GF-D8 (cell line): ENCODE measurements at places on chromosomes 11 and 22.
A peak's percentile ranks its signal among the peaks of the same experiment; 100 is the strongest.

DNA sequence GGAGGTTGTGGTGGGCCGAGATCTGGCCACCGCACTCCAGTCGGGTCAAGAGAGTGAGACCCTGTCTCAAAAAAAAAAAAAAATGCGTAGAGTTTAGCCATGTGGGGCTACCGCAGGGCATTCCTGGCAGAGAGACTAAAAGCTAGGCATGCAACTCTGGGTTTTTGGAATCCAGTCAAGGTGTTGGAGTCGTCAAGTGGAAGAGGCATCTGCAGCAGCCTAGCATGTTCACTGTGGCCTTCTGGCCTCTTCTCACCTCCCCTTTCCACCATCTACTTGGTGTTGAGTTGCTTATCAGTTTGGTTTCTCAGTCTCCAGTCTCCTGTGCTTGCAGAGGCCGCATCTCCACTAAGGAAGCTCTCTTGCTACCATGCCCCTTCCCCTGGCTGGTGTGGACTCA, 572.5 kb downstream of the NTM start:
- DNase-seq = no peak

- DNase-seq = no peak
These were observed 26.1 kb downstream of the GLYATL1 start for GRCh38 chr11:58965246-58965985.

DNA sequence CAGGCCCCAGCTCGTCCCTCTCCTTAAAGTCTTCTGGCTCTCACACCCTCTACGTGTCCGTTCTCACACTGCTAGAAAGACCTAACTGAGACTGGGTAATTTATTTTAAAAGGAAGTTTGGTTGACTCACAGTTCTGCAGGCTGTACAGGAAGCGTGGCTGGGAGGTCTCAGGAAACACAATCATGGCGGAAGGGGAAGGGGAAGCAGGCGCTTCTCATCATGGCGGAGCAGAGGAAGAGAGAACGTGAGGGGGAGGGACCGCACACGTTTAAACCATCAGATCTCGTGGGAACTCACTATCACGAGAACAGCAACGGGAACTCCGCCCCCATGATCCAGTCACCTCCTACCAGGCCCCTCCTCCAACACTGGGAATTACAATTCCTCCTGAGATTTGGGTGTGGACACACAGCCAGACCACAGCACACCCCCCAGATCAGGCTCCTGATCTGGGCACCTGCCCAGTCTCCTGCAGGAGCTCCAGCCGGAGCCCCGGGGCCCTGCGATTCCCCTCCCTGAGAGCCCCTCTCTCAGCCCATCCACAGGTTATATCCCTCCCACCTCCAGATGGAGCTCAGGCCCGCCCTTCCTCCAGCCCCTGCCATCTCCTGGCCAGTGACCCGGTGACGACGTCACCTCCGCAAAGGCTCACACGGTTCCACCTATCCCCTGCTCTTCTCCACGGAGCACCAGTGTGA, 170.2 kb downstream of the BRD1 start:
- peak; percentile 95 for DNase-seq

DNA sequence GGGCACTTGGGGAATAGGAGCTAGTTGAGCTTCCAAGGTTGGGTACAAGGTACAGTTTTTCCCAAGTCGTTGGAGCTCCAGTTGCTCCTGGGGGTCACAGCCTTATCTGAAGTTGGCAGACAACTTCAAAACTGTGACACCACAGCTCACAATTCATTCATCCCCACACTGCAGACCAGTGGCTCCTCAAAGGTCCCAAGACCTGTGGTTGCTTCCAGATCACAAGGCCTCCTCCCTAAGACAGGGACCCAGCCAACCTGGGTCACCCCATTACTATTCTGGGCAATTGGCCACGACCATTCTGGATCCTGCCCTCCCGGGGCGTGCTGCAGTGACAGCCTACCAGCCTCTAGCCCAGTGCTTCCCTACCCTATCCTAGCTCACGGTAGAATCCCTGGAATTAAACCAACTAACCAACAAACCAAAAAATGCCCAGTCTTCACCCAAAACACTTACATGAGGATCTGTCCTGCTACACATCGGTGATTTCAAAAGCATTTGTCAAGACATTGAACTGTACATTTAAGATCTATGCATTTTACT, 862 bp upstream of the PDXP start:
- DNase-seq = no peak

DNA sequence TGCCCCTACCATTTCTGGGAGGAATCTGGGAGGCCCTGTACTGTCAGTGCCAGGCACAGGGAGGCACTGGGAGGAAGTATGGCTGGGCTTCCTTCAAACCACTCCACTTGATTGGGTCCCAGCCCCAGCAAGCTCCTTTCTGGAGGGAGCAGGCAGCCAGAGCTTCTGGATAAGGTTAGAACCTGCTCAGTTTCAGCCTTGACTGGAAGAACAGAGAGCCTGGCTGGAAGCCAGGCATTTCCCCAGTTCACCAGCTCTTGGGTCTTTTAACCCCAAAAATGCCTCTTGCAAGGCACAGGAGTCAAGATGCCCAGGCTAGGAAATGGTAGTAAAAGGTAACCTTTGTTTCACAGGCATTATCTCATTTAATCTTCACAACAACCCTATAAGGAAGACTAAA, 9.0 kb upstream of the KCTD14 start:
- DNase-seq = no peak

- no peak for DNase-seq
These were observed 516.1 kb downstream of the MIAT start for GRCh38 chr22:27173530-27173929.

- DNase-seq = peak; percentile 29
These were observed 96.5 kb downstream of the DLG2 start for GRCh38 chr11:85530634-85531033.

GRCh38 chr22:20488946-20489345, 6.6 kb downstream of the KLHL22 start:
- no peak for DNase-seq

DNA sequence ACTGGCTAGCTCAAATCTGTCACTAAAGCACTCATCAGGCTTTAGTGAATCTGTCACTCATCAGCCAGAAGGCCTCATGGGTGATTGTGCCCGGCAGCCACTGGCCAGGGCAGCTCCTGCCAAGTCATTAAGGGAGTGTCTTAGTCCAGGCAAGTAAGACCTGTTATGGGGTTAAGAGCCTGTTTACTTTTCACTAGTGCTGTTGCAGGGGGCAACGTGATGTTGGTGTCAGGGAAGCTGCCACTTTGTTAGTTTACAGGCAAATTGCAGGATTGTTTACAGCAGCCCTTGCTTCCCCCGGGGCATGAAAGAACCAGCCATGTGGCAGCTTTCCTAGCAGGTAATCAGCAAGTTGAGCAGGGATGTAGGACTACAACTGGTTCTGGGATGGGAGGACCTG, 155.6 kb upstream of the NCAM1 start:
- DNase-seq = no peak

GRCh38 chr11:110896358-110896757, 184.1 kb upstream of the ARHGAP20 start:
- no peak for DNase-seq

DNA sequence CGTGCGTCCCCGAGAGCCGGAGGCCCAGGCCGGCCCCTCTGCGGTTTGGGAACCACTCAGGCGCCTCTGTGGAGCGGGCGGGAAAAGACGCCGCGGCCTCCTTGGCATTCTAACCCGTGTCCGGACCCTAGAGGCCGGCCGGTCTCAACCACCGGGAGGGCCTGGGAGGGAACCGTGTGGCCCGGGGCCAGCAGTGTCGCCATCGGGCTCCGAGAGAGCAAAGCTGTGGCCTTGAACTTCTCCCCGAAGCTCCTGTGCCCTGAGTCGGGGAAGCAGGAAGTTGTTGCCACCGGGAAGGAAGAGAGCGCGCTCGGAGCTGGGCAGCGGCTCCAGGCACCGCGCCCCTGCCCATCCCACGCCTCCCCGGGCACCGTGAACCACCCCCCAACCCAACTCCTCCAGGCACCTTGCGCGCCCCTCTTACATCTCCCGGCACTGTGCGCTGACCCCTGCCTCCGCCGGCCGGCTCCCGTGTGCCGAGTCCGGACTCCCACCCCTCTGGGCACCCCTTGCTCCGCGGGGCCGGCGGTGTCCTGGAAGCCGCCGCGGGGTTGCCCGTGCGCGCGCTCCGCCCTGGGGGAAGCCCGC, 80.0 kb upstream of the PPARA start:
- DNase-seq = peak; percentile 59

DNA sequence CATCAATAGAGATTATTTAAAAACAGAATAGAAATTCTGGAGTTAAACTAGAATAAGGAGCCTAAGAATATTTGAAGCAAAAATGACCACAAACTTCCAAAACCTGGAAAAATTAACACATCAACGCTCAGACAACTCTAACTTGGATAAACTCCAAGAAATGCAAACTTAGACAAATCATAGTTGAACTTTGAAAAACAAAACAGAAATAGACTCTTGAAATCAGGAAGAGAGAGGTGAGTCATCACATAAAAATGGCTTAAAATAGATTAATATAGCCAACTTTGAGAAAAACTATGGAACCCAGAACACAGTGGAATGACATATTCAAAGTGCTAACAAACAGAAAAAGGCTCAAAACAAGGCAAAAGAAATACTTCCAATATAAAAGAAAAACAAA, 974.2 kb downstream of the JRKL start:
- no peak for DNase-seq

GRCh38 chr22:43642319-43643206, 169.5 kb downstream of the EFCAB6 start:
- DNase-seq = no peak

DNA sequence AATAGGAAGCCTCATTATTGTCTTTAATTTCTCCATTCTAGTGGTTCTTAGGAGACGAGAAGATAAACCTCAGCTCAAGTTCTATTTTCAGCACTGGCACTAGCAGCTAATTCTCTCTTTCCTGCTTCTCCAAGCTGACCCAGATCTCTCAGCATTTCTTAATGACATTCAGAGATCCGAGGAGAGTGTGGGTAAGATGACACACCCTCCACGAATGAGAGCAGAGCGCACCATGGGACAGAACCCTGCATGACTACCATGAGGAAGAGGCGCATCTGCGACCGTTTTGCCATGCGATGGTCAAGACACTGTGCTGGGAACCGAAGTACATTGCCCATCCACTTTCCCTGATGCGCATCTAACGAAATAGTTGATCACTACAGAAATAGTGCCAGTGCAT, 241.8 kb downstream of the LARGE1 start:
- DNase-seq = no peak

GRCh38 chr22:32596471-32596870, 121.9 kb downstream of the FBXO7 start:
- no peak for DNase-seq

DNA sequence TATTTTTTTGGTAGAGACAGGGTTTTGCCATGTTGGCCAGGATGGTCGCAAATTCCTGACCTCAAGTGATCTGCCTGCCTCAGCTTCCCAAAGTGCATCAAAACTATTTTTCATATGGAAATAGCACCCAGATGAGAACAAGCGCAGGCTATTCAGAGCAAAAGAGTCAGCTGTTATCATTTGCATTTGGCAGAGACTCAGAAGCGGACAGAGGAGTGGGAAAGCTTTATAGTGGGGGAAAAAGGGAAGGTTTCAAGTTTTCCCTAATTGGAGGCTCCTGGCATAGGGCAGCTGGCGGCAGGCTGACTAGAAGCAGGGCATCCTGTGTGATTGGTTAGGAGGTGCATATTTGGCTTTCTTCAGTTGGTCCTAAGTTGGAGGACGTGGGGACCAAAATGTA, 20.2 kb downstream of the ATG13 start:
- no peak for DNase-seq

GRCh38 chr11:72250661-72251464, 6.9 kb upstream of the PHOX2A start:
- DNase-seq = no peak

GRCh38 chr11:7016011-7016410, 4.1 kb downstream of the ZNF214 start:
- no peak for DNase-seq

DNA sequence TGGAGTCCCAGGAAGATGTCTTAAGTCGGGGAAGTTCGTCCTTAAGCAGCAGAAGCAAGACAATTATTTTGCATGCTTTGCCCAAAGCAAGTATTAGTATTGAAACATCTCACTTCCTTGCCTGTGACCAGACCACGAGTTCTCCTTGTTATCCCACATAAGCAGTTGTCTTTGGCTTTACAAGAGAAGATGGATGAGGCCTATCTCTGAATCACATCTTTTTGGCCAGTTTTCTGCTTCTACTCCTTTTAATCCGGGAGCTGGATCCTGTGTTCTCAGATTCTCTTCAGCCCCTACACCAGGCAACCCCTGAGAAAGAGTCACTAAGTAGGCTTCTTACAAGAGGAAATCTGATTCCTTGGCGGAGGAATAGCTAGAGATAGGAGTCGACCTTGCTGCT, 2.1 kb downstream of the SYT9 start:
- DNase-seq = no peak

DNA sequence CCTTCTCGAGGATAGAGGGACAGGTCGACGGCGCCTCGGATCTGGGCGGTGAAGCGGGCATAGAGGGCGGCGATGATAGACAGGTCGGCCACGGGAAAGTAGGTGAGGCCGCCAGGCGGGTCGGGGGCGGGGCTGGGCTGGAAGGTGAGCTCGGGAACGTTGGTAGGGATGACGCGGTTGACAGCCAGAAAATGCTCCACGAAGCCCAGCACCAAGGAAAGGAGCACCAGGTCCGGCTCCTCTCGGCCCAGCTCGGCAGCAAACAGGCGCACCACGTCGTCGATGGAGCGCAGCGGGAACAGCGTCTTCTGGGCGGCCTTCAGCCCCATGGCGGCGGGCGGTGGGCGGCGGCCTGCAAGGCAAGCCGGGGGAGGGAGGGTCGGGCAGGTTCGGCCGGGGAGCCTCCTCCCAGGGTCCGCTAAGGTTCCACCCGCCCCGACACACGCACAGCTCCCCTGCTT, 540 bp downstream of the MEN1 start:
- no peak for DNase-seq

DNA sequence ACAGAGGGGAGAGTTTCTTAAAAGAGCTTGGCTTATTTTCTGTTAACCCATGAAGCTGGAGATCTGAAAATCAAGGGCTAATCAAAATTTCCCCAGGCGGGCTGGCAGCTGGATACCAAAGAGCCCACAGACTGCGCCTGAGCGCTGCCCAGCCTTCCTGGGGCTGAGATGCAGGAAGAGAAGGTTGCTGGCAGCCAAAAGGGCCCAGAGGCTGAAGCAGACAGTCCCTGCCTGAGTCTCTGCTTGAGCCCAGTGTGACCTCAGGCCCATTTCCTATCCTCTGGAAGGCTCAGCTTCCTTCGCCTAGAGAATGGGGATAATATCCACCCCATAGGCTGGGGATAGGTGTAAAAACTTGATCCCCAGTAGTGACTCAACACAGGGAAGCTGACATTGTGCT, 49.1 kb downstream of the ARRB1 start:
- no peak for DNase-seq

DNA sequence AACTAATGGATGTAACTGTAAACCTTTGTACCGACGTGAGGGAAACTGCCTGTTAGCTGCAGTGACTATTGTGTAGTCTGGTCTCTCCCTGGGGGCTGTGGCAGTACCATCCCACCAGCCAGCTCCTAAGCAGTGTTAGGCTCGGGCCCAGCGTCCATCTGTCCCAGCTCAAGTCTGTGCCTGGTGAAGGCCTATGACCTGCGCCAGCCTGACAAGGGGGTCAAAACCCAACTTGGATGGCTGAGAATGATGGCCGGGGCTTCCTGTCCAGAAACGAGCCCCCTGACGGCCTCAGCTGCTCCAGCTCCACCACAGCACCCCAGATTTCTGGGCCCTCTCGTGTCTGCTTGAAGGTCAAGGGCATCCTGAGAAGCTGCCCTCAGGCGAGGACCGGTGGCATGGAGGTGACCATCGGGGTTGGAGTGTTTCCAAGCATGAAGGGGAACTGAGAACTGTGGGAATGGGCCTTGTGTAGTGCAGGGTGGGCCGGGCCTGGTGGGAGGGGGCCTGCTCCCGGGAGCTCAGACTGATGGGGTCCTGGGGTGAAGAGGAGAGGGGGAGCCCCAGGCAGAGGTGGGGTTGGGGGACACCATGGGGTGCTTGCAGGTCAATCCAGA, 14.3 kb upstream of the SPI1 start:
- no peak for DNase-seq

- DNase-seq = no peak
These were observed 10.3 kb downstream of the TNNT3 start for GRCh38 chr11:1929621-1930461.
